ENCODE measurements at places on chromosomes 5 and 9. TPM values are rescaled to one million over a fixed set of nuclear protein-coding genes. Genes with fewer than 3 reads are reported as not detected.

Gene CCL27
- total RNA-seq = not detected

Gene PCDHB7
- 0.16 TPM for total RNA-seq

Gene ANKRD18A
- total RNA-seq = not detected

Gene ADAMTSL1
- total RNA-seq = 10.0 TPM

Gene GPX3
- total RNA-seq = 15.9 TPM

Gene PCDHB16
- total RNA-seq = 0.54 TPM

Gene ISCA1
- 54.5 TPM for total RNA-seq

Gene CAPSL
- total RNA-seq = not detected

Gene FOXD4L4
- 0.97 TPM for total RNA-seq

Gene ARHGEF39
- total RNA-seq = 0.18 TPM

Gene GCNT4
- 3.4 TPM for total RNA-seq

Gene URM1
- total RNA-seq = 39.4 TPM

Gene SPINK6
- total RNA-seq = not detected

Gene AHRR
- total RNA-seq = 16.4 TPM

Gene GFRA3
- total RNA-seq = not detected

Gene SHLD3
- 2.9 TPM for total RNA-seq

Gene EFCAB9
- not detected for total RNA-seq

Measured in cardiac atrium fibroblast (primary cell).